CD4-positive, alpha-beta T cell treated with Interleukin-15 for 4 hours (primary cell): ENCODE measurements at places on chromosomes 4 and X.

DNA sequence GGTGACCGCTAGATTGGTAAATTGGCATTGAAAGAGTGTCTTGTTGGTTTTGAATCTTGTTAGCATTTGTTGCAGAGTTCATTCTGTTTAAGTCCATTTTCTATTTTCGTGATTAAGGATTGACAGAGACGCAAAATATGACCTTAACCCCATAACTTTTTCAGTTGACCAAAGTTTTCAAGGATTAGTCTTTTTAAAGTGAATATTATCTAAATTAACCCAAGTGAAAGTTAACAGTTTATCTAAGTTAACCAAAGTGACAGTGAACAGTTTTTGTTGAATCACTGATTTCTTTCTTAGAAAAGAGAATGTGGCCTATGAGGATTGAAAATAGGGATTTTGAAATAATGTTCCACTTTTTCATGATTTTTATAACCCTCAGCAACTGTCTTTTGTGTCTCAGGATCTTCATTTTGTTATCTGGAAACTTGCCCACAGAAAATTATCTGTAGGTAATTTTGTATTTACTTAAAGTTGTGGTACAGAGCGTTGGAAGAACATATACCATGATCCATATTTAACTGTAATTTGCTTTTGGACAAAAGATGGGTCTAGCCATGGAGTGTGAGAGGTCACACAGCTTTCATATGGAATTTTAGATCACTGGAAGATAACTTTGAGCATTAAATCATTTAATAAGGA, 3.3 kb downstream of the CPEB2 start:
- DNase-seq: no peak

DNA sequence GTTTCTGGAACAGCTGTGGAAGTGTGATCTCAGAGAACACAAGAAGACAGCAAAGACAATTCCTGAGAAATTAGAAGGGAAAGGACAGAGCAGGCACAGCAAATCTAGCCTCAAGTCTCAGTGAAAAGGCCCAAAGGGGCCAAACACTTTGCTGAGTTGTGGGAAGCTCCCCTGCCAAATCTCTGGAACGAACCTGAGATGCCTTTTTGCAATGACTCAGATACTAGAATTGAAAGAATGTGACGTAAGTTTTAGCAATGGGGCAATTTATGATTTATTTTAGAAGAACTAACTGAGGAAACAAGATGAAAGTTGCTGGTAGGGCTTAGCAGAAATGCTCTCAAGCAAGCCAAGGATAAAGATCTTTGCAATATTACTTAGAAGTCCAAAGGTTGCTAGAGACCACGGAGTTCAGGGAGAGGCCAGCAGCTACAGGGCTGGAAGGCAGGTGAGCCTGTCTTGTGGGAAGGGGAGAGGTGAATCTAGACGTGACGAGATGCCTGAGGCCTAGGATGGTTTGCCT, 92.8 kb downstream of the AMELX start:
- DNase-seq: no peak

- no peak for DNase-seq
Observed at GRCh38 chr4:44150091-44150576, 298.5 kb downstream of the KCTD8 start.

GRCh38 chr4:157880761-157881160, 292.1 kb downstream of the GASK1B start:
- no peak for DNase-seq

GRCh38 chr4:92305148-92305877, 1.5 kb downstream of the GRID2 start:
- no peak for DNase-seq

DNA sequence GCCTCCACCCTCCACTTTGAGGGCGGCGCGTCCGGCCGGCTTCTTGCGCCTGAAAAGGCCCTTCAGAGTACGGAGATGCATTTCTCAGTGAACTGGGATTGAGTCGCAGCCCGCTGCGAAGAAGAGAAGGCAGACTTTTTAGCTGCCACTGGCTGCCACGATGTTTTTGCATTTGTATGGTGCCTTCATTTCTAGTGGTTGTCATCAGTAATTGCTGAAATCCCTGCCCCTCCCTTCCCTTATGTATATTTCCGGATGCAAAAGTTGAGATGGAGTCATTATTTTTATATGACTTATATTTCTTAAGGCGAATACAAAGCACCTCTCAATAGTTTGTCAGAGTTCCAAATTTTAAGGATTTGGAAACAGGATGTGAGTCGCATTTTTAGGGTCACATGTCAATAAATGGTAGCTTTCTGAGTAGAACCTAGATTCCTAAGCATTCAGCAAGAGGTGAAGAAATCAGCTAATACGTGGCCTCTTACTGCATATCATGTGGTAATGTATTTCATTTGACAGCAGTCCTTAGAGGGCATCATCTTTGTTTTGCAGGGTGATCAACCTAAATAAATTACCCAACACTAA, 658 bp downstream of the ATP6AP2 start:
- peak; percentile 27 for DNase-seq

GRCh38 chrX:134692233-134692632, 34.0 kb upstream of the PLAC1 start:
- DNase-seq: no peak

GRCh38 chr4:147371661-147372060, 109.2 kb upstream of the EDNRA start:
- no peak for DNase-seq

DNA sequence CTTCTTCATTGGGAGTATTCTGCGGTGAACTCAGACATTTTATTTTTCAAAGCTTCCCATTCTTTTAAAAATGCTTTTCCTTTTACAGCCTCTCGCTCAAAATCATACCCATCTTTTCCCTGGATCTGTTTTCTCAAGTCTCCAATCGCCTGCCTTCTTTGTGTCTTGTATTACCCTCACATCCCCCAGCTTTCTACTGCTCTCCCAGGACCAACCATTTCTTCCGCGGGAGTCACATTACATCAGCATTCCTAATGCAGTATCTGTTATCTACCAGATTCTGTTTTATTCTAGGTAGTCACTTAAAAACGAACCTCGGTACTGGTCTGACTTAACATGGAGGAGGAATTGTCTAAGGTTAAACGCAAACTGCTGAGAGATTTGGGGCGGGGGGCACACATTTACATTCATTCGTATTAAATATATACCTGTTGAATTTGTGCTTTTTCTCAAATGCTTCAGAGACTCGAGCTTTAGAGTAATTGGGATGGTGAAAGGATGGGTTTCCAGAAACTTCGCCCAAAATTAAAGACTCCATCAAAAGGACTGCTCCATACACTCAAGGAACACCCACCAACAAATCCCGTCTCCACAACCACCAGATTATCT, 493 bp upstream of the UCHL1 start:
- no peak for DNase-seq

DNA sequence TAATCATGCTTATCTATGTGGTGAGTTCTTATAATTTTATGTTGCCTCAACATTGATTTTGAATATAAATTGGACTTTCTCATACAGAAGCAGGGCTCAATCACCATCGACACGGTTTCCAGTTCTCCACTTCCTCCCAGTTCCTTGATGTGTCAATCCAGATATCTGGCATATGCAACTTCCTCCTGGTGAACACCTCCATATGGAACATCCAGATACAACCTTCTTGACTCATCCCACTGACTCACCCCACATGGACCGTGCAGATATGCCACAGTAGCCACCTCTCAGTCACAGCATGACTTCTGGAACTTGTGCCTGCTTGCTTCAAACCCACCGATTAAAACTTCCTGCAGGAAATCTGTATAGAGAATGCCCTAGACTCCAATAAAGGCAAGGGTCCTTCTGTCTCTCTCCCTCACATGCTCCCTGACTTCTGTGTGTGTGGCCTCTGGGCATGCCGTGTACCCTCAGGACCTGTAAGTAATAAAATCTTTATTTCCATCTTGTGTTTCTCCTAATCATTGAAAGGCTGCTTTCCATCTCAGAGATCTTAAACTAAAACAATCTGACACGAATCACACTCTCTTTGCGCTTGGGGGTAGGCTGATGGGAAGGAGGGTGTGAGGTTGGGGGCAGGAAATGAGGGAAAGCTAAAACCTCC, 67.0 kb downstream of the HTRA3 start:
- no peak for DNase-seq

GRCh38 chrX:153029875-153030274, 26.4 kb upstream of the PNMA3 start:
- no peak for DNase-seq

GRCh38 chrX:19707246-19707871, 180.0 kb downstream of the SH3KBP1 start:
- no peak for DNase-seq

- DNase-seq: no peak
Observed at GRCh38 chr4:10118048-10119004, 1.7 kb upstream of the WDR1 start.

- DNase-seq: no peak
Observed at GRCh38 chr4:168569931-168570276, 73.1 kb downstream of the PALLD start.

GRCh38 chrX:102714994-102715393, 2.7 kb downstream of the GPRASP2 start:
- no peak for DNase-seq

GRCh38 chrX:135892781-135893180, 463 bp downstream of the CT45A10 start:
- DNase-seq: no peak

DNA sequence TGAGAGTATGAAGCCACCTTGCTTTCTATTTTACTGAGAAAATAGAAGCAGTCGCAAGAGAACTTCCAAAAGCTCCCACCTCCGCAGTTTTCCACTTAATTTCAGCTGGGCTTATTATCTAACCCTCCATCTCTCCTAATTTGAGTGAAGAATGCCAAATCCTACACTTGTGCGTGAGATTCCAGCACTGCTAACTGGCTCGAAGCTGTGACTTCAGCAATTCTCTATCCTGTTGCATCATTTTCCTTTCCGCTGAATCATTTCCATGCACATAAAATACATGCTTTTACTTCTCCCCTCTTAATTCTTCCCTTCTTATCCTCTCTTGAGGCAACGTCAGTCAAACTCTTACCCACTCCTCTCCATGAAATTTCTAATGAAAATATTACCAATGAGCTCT, 189.5 kb downstream of the GASK1B start:
- no peak for DNase-seq

DNA sequence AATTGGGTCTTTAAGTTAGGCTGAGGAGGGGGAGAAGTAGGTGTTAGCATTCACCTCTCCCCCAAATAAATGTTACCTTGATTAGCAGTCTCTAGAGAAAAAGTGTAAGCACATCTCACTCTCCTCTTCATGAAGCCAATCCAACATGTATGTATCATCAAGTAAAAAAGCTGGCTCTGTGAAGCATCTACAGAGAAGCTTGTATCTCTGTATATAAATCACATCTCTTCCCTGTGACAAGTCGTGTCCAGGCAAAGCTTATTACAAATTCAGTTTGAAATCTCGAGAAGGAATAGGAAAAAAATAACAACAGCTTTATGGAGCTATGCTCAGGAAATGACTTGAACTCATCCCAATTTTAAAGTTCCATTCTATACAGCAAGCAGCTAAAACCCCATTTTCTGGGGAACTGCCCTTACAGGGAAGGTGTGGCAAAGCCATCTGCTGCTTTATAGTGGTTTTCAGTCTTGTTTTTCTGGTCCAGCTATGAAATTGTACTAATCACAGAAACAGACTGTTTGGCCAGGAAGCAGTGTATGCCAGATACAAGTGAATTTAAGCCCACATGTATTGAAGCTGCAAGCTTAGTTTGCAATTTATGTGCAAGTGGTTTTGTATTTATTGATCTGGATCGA, 313.3 kb upstream of the NOCT start:
- DNase-seq: no peak

DNA sequence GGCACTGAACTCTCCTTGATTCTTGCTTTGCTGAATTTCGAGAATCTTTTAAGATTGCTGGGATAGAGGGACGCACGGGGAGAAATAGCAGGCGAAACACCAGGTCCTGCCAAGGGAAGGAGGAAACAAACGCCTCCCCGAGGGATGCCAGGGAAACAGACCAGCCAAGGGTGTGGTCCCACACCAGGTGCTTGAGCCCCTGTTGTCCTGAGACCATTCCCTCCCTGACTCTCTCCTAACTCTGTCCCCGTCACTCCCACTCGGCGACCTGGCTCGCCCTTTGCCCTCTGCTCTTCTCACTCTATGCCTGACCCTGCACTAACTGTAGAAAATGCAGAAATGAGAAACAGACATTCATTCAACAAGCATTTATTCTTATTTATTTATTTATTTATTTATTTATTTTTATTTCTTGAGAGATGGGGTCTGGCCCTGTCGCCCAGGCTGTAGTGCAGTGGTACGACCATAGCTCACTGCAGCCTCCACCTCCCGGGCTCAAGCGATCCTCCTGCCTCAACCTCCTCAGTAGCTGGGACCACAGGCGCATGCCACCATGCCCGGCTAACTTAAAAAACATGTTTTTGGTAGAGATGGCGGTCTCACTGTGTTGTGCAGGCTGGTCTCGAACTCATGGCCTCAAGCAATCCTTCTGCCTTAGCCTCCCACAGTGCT, 16.2 kb downstream of the CTAG1B start:
- DNase-seq: no peak

GRCh38 chr4:9970399-9971011, 50.8 kb downstream of the SLC2A9 start:
- DNase-seq: no peak

DNA sequence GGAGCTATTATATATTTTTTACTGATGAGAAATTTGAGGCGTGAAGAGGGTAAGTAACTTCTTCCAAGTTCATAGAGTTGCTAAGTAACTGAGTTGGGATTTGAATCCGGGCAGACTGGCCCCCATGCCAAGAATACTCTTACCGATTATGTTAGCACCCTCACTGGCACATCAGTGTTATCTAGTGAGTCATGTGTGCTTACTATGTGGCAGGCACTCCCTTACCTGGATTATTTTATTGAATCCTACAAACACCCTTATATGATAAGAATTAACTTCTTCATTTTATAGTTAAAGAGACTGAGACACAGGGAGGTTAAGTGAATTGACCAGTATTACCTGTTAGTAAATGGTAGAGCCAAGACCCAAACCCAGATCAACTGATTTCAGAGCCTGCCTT, 20.9 kb downstream of the MTHFD2L start:
- DNase-seq: no peak
